ENCODE measurements at places on chromosomes 5 and 9.

GRCh38 chr5:39979-40583 is 51.9 kb upstream of the PLEKHG4B start:
- DNase-seq: no peak

DNA sequence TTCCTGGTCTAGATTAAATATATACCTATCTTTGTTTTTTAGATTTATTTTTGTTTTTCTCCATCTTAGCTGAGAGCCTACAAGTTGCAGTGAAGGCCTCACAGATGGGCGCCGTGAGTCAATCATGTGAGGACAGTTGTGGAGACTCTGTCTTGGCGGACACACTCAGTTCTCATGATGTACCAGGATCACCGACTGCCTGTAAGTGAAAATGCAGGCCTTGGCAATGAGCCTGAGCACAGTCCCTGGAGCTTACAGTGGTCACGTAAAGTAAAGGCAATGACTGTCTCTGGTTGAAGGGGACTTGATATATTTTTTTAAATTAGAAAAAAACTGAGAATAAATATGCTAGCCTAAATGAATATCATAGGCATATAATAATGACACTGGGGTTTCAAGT is 271.9 kb downstream of the ARHGEF28 start:
- DNase-seq: no peak

GRCh38 chr5:83471405-83472212 is at the start of gene VCAN:
Gene VCAN, plus strand, starts transcription at chr5:83471744. Its CDS starts 11,775 bp downstream, at chr5:83483519.
- peak; percentile 76 for DNase-seq

- no peak for DNase-seq
Observed at GRCh38 chr5:109146591-109146990, 263.2 kb downstream of the PJA2 start.

DNA sequence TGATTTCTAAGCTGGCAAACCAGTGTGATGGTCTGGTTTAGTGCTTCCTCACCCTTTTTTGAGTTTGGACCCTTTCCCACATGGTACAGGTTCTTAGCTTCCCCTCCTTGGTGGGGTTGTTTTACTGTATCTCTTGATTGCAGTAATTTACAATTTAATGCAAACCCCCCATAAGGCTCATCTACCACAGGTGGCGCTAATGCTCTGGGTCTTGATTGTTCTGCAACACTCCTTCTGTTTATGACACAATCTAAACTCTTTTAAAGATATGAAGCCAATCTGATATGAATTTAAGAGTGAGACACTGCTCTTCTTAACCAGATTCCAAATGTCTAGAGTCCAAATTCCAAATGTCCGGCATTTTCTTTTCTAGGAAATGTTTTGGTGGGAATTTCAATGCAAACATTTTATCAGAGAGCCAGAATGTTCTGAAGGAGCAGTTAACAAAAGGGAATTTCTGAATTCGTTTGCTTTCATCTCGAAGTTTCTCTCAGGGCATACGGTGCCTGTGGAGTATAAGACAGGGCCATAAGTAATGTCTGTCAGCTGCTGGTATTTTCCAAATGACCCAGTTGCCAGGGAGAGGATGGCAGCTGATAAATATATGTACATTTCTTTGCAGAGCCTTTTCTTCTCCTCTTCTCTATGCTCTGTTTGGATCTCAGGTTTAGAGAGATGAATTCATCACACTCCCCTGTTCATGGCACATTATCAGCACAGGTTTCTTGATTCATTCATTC is 246.8 kb downstream of the ARHGAP26 start:
- DNase-seq: peak; percentile 50

GRCh38 chr5:30928956-30929355 is 264.5 kb upstream of the CDH6 start:
- DNase-seq: no peak

GRCh38 chr5:132785365-132785764 is 8.3 kb upstream of the SEPTIN8 start:
- DNase-seq: no peak

- DNase-seq: no peak
Observed at GRCh38 chr5:6497262-6497661, 48.6 kb downstream of the UBE2QL1 start.

Measured in suppressor macrophage treated with lipopolysaccharide for 4 hours (primary cell).